NCI-H187 treated with DMSO at 0.1 percent for 48 hours (cell line): ENCODE measurements at places on chromosomes 2 and 18.

DNA sequence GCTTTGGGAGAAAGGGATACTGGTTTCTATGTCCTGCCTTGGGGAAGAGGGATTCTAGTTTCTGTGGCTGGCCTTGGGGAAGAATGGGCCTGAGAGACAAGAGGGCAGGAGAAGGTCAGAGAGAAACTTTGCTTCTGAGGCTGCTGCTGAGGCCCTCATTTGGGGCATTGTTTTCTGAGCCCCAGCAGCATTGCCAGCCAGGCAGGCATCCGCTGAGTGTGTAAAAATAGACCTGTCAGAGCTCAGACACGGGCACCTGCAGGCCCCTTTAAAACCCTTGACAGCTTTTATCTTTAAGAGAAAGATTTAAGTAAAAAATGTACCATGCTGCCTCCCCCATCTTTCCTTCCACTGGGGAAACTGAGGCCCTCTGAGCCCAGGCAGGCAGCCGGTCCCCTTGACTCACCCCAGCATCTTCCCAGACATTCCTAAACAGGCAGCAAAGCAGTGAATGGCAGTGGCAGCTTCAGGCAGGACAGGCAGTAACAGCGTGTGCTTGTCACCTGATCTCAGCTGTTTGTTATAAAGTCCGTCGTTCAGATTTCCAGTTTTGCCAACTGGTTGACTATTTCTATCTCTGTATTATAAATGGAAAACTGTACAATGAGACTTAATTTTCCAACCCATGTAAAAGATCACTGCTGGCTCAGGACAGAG is 27.6 kb downstream of the MLPH start:
- no peak for DNase-seq

DNA sequence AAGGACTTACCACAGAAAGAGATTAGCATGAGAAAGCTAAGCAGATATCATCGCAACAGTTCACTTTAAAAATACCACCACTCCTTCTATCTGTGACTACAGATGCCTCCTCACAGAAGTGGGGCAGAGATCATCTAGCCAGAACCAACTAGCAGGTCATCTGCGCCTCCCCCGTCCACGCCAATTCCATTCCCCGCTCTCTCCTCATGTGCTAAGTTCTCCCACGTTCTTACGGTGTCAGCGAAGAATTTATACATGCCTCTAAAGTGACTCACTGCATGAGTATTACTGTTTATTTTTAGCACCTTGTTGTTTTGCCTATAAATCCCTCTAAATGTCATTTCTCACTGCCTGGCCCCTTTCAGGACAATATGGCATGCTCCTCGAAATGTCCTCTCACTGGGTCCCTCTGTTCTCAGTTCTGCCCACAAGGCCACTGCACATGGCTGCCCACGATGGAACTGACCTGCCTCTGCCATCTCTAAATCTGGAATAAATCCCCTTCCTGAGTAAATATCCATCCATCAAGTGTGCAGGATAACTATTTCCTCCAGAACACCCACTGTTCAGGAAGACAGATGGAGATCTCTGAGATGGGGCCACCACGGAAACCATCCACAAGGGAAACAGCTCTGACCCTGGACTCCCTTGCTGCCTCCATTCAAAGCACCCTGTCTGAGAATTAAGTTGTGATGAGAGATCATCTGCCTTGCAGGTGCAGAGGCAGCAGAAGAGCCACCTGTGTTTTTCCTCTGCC is 137.7 kb downstream of the IRS1 start:
- no peak for DNase-seq

GRCh38 chr2:216803791-216804190 is 56.1 kb downstream of the TNP1 start:
- DNase-seq, result no peak

DNA sequence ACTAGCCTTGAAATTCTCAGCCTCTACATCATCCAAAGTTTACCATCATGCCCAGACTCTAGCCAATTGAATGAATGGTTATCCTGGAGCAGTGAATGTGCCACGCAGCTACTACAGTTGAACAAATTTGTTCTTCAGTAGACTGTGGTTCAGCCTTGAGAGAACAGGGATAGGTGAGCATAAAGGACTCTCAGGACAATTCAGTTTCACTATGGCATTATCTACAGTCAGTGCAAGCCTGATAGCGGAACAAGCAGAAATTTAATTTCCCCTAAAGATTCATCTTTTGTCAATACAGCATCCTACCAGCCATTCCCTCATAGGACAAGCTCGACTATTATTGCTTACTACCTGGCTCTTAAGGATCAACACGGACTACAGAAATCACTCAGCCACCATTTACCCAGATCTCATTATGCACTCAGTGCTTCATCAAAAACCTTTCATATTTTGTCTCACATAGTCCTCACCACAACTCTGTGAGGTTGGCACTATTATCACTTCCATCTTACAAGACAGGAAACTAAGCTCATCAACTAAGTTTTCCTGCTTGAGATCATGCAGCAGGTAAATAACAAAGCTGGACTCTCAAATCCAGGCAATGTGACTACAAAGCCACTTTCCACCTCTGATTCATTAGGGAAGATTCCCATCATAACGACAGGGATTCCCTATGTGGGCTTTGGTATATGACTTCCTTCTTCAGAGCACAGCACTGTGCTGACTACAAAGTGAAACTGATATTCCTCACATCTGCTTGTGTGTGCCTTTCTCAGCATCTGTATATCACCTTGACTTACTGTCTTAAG is 181.5 kb upstream of the ACVR2A start:
- no peak for DNase-seq

- DNase-seq, result no peak
Measured at GRCh38 chr2:147224070-147224469, 620.8 kb upstream of the ACVR2A start.

- no peak for DNase-seq
Measured at GRCh38 chr2:128369108-128369555, 50.5 kb upstream of the HS6ST1 start.

DNA sequence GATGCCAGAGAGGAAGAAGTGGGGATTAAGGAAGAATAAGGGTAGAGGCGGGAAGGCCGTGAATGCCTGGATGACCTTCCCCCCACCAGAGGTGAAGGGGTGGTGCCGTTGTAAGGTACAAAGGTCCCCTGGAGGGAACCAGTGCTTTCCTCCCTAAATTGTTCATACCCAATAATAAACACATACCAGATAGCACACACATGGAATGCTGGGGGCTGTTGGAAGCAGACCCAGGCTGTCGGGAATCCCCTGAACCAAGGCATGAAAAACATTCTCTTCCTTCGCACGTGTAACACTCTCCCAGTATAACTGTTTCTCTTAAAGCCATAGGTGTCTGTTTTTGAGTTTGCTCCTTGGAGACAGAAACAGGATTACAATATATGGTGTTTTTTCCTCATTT is 107.1 kb upstream of the CTAGE1 start:
- DNase-seq, result no peak

GRCh38 chr18:43314941-43315340 is 37.7 kb upstream of the SYT4 start:
- no peak for DNase-seq

DNA sequence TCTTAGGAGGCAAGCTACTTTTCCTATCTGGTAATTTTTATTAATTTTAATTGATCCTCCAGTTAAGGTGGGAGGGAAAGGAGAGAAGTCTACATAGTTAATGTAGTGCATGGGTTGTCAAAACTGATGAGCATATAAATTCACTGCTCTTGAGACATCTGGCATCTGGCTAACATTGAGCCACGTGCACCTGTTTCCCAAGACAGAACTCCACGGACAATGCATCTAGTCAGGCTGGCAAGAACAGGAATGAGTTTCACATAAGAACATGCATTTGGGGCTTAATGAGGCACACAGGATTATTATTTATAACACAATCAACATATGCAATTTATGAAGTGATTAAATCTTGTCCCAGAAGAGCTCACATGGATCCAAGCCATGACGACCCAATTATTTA is 16.2 kb upstream of the RAB1A start:
- no peak for DNase-seq

DNA sequence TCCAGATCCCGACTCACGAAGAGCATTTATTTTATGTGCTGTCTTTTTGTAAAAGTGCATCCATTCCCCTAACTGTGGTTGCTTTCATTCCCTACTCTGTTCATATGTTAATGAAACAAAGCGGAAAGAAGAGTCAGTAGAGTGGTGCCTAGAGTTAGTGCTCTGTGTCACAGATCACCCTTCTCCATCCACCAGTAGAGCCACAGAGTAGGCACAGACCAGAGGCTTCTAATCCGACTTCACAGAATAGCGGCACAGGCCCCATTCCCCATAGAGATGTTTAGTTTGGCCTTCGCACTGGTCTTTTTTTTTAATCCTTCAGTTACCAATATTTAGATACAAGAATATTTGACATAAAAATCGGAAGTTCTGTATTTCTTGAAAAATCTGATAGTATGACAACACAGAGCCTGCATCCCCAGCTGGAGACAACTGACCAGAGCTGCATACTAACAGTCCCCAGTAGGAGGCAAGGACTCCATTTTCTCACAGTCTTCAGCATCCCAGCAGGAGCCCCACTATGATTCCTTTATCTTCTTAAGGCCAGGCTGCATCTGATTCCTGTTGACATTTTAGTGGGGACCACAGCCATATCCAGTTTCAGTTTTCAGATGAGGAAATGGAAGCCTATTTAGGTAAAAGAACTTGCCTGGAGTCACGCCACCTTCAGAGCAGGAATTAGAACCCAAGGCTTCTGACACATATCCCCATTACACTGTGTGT is 7.0 kb downstream of the G6PC2 start:
- DNase-seq, result no peak

DNA sequence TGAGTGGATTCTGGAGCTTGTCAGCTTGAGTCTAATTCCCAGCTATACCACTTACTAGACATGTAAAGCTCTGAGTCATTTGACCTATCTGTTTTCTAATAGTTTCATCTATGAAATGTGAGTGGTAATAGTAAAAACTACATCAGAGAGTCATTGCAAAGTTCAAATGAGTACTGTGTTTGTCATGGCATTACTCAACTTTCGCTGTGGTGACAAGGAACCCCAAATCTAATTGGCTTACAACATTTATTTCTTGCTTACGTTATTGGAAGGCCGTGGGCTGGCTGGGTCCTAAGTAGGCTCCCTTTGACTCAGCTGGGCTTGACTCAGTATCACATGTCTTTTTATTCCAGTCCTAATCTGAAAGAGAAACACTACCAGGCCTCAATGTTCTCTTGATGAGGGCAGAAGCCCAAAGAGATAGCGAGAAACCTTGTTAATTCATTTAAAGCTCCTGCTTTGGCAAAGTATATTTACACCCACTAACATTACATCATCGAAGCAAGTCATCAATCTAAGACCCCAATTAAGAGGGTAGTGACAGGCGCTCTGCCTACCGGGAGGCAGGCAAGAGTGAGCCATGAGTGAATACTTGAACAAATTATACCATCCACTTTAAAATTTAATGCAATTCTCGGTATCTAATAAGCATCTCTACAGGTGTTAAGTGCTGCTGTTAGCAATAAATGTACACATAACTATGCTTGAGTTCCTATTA is 431.8 kb upstream of the SPHKAP start:
- no peak for DNase-seq

DNA sequence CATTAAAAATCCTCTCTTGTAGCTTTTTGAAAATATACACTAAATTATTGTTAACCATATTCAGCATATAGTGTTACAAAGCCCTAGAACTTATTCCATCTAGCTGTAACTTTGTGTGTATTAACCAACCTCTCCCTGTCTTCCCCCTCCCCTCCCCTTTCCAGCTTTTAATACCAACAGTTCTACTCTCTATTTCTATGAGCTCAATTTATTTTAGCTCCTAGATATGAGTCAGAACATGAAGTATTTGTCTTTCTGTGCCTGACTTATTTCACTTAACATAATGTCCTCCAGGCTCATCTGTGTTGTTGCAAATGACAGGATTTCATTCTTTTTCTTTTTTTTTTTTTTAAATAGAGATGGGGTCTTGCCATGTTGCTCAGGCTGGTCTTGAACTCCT is 45.1 kb downstream of the GPD2 start:
- no peak for DNase-seq

- DNase-seq, result no peak
Measured at GRCh38 chr2:38405917-38406596, 29.0 kb upstream of the ATL2 start.

GRCh38 chr18:23519734-23520133 is 16.4 kb downstream of the RMC1 start:
- DNase-seq, result no peak

DNA sequence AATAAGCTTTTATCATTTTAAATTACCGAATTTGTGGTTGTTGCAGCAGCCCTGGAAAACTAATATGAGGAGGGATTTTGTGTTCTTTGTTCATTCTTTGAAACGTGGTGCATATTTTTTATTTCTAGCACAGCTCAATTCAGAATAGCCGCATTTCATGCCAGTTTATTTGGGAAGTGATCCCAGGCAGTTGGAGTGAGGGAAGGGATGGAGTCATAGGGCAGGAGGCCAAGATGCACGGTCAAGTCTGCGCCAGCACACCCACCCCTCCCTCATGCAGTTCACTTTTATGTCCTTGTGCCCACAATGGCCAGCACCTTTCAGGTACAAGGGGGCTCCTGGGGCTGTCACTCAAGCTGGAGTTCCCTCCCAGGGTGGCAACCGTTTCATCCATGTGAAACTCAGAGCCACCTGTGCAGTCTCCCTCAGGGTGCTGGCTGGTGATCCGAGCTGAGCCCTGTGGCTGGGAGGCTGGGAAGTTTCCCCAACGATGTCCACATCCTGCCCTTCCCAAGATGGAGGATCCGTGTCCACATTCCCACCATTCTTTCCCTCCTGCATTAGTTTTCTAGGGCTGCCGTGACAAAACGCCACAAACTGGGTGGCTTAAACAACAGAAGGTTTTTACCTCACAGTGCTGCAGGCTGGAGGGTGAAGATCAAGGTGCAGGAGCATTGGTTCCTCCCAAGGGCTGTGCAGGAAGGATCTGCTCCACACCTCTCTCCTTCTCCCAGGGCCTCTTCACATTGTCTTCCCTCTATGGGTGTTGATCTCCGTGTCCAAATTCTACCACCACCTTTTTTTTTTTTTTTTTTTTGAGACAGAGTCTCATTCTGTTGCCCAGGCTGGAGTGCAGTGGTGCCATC is 68.5 kb upstream of the ITGA6 start:
- DNase-seq, result no peak

GRCh38 chr2:105329197-105329554 is 359 bp downstream of the TGFBRAP1 start:
- no peak for DNase-seq
